HFF-Myc (cell line): ENCODE measurements at places on chromosomes 7 and 10.
A peak's percentile ranks its signal among the peaks of the same experiment; 100 is the strongest.

- DNase-seq = no peak
Measured at GRCh38 chr7:30303312-30304039, 19.1 kb downstream of the ZNRF2 start.

GRCh38 chr7:96308253-96308949 lies 13.5 kb downstream of the SLC25A13 start:
- no peak for DNase-seq

- DNase-seq = no peak
Measured at GRCh38 chr10:91820144-91820543, 21.9 kb downstream of the TNKS2 start.

- DNase-seq = no peak
Measured at GRCh38 chr10:15225511-15225910, 57.0 kb upstream of the NMT2 start.

DNA sequence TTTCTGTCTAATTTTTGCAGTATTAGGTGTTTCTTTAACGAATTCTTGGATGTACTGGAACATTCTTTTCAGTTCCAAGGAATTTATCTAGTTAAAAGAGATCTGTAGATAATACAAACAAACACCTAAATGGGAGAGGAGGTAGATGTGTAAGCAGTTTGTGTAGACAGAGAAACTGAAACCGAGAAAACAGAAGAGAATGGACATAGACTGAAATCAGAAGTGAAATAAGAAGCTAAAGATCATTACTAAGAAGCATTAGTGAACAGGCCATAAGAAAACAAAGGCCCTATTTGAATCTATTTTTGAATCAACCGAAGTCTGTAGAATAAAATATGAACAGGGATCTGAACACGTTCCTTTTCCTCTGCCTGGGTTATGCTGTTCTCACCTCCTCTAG lies 26.5 kb upstream of the TMEM229A start:
- DNase-seq = no peak

GRCh38 chr7:41319581-41319980 lies 383.3 kb downstream of the INHBA start:
- no peak for DNase-seq

GRCh38 chr10:5354068-5354467 lies 10.7 kb upstream of the UCN3 start:
- no peak for DNase-seq

DNA sequence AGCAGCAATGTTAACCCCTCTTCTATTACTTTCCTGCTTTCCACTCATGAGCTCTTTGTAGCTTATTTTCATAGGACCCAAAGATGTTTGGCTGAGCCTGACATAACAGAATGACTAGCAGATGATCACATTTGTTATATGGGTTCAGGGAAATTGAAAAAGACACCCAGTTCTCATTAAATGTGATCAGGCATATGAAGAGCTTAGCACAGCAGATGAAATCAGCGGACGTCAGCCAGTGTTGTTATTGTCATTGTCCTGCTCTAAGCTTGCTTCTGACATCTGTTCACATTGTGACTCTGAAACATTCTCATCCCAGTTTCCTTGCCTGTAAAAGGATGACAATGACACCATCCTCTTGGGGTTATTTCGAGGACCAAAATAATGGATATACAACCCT lies 43.5 kb downstream of the FAM241B start:
- no peak for DNase-seq

GRCh38 chr10:11631890-11632587 lies 20.6 kb upstream of the USP6NL start:
- DNase-seq = no peak

DNA sequence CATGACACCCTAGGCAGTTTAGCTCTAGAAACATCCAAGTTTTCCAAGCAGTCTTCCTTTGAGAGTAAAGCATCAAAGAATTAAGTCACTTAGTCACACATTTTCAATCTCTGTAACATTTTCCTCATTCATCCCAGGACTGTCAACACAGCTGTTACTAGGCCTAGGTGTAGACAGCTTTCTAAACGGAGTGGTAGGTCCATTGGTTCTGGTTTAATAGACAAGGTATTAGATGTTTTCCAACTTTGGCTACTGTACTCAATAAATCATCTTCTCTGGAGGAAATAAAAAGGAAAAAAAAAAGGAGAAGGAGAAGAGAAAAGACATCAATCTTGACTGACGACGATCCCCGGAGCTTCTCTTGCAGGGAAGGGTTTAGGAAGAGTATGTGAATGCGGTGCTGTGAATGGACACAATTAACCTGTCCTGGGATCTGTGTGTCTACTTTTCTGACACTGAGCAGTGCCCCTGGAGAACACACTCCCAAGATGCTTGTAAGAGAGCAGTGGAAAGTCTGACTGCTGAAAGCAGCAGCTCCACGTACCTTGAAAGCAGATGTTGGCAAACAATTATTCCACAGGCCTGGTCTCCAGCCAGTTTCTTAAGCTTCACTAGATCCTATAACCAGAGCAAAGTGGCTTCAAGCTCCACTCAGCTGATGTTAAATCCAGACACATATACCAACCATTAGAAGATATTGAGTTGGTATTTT lies 59.1 kb downstream of the CXCL12 start:
- DNase-seq = no peak

GRCh38 chr7:120714945-120715344 lies 143.0 kb downstream of the TSPAN12 start:
- no peak for DNase-seq

DNA sequence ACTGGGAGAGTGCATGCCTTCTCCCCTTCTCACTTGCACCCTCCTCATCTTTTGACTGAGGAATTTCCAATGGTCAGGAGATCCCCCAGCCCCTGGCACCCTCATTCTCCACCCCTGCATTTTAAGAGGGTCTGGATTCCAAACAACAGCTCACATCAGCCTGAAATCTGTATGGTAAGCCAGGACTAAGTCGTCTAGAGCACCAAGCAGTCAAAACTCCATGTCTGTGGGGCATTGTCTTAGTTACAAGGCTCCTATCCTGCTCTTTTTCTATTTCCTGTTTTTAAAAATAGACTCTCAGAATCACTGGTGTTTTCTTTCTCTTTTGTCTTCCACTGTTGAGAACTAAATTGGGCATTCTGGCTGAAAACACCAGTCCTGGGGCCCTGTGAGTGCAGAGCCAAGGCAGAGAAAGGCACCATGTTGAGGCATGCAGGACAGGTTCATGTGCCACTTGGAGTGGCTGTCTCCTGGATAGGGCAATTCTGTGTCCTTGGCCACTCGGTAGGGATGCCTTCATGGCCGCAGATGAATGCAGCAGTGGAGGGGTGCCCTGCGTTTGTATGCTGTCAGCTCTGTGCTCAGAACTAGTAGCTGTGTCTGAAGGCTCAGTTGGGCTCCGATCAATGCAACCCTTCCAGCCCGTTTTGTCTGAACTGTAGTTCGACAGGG lies 216.6 kb upstream of the YAE1 start:
- DNase-seq = no peak

DNA sequence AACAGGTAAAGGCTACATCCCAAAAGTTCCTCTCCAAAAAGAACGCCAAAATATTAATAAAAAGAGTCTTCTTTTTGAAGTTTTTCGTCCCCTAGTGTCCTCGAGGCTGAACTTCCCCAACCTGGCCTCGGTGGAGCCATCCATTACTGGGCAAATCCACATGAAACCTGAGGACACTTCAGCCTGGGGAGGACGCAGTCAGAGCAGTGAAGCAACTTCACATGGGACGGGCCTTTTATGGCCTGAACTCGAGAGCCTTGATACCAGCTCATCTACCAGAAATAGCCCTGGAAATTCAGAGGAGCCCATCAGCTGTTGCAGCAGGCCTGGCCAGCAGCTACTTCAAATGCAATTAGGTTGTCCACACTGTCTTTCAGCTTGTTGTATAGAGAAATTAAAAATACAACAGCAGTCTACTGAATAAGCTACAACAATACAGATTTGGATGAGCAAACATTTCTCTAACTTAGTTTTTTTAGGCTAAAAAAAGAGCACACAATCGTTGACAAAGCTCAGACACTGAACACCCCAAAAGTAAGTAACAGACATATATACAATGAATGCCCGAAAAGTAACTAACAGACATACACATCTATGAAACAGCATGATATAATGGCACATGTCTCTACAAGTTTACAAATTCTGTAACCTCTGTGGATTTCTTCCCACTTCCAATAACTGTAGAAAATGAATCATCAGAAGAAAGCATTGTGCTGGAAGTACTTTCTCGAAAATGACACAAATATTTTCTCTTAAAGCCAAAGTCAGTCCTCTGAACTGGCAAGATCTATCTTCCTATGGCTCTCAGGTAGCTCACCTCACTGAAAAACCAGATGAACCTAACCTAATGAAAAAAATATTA lies at the start of gene SVIL:
SVIL (minus strand) TSS at position 208 of the 862 bp plus-strand sequence. CDS start 79,913 bp downstream, outside the sequence.
- peak; percentile 52 for DNase-seq

DNA sequence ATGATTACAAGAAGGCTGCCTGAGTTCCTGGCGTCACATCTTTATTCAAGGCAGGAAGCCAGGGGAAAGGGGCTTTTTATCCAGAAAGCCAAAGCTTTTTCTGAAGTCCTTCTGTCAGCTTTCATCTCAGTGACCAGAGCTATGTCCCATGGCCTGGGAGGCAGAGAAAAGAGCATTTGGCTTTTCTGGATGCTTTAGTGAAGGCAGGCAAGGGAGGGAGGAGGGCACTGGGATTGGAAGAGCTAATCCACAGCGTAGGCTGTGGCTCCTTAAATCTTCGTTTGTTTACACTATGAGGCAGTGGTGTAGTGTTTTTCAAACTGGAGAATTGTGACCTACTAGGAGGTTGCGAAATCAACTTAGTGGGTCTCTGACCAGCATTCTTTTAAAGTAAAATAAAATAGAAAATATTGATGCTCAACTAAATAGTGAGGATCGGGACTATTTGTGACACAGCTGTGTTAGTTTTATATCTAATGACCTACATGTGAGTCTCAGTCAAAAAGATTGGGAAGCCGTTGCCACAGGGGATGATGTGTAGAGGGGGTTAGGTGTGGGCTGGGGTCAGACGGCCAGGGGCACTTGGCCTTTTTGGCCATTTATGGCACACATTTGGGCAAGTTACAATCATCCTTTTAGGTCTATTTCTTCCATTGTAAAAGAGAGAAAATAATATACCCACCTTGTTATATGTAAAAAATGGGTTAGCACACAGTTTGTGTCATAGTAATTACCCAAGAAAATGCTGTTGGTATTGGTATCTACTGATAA lies 14.1 kb downstream of the CRYGN start:
- DNase-seq = no peak

GRCh38 chr7:27992755-27993493 lies 187.7 kb downstream of the JAZF1 start:
- DNase-seq = no peak

GRCh38 chr10:113216102-113216501 lies 266.1 kb downstream of the TCF7L2 start:
- DNase-seq = no peak

GRCh38 chr10:78772986-78773530 lies 295.7 kb upstream of the ZMIZ1 start:
- DNase-seq = no peak

DNA sequence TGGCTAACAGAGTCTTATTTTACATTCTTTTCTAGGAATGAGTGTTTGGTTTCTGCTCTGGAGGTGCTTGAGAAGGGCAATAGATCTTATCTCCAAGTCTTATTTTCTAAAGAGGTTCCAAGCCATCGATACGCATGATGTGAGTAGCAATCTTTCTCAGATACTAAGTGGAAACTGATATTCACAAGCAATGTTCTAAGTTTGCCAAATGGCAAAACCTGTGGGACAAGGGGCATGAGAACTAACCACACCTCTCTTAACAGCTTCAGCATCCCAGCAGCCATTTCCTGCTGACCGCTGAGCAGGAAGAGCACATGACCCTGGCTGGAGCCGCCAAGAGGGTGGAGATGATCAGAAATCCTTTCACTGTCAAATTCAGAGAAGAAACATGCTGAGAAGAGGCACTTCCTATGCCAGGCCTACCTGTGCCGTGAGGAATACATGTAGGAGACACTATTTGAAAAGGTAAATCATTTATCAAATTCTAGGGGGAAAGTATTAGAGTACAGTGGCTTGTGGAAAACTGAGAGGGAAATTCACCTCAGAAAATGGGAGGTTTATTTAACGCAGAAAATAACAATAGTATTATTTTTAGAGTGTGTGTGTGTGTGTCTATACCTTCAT lies 35.2 kb downstream of the CCDC71L start:
- DNase-seq = no peak

- no peak for DNase-seq
Measured at GRCh38 chr10:34762603-34763299, 52.3 kb downstream of the PARD3 start.

- DNase-seq = no peak
Measured at GRCh38 chr7:156019308-156019707, 207.0 kb upstream of the SHH start.
